Endothelial cell of umbilical vein (primary cell): ENCODE measurements at places on chromosomes 13 and 19.

- no peak for DNase-seq
These were observed 2.7 kb downstream of the GYS1 start for GRCh38 chr19:48990400-48990799.

DNA sequence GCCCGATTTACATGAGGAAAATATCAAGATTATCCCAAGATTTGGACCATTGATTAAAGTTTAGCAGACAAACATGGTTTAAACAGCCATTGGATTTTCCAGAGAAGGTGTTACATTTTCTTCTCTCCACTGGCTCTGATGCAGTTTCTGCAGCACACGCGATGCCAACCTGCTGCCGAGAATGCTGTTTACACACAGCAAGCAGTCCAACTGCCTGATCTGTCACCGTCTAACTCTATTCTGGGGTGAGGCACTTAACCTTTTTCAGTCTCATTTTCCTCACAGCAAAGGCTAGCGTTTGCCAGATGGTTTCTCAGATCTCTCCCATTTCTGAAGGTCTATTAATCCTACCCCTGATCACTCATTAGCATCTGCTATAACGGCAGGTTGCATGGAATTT, 763.5 kb upstream of the GPC6 start:
- no peak for DNase-seq

GRCh38 chr13:81017513-81018152, 676.7 kb upstream of the SPRY2 start:
- peak; percentile 57 for DNase-seq

DNA sequence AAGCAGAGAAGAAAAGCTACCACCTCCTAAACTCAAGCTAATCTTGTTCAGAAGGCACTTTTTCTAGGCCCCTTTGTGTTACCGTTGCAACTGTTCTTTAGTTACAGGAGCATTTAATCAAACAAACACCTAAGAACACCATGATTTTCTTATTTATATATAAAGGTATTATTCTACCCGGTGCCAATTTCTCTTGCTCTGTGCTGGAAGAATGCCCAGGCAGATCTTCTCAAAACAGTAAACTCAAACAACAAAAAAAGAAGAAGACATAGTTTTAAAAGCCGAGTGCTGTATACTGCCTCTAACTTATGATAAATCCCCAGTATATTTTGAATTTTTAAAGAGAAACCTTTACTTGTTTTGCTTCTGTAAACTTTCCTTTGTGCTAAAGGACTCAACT, 20.4 kb downstream of the SLC7A1 start:
- DNase-seq, result no peak

- DNase-seq, result peak; percentile 34
These were observed at the start of gene STXBP2 for GRCh38 chr19:7636691-7637373. Gene STXBP2, plus strand, starts transcription at chr19:7637110. Its CDS starts 40 bp downstream, at chr19:7637150.

DNA sequence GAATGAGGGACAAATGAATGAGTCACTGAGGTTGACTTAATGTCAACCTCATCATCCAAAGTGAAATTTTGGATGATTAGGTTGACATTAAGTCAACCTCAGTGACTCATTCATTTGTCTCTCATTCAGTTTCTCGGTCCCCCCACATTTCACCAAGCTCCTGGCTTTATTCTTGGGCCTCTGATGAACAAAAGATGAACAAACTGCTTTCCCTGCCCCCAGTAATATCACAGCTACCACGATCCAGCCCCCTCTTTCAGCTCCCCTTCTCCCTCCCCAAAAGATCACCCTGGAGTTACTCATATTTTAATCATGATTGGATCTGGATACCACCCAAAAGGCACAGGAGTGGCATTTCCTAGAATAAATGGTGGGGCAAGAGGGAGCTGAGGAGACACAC, 10.8 kb downstream of the CEACAM18 start:
- DNase-seq, result no peak

DNA sequence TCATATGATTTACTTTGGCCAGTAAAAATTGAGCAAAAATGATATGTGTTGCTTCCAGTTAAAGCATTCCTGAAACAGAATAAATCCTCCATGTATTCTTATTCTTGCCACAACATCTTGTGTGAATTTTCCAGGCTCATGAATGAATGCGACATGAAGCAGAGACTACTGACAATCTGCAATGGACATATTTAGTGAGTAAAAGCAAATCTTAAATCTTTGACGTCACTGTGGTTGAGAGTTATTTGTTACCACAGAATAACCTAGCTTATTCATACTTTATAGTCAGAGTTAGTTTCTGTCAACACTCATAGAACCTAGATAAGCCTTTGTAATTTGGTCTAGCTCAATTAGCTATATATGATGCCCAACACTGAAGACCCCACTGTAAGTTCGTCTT, 1443.1 kb downstream of the PCDH9 start:
- no peak for DNase-seq

DNA sequence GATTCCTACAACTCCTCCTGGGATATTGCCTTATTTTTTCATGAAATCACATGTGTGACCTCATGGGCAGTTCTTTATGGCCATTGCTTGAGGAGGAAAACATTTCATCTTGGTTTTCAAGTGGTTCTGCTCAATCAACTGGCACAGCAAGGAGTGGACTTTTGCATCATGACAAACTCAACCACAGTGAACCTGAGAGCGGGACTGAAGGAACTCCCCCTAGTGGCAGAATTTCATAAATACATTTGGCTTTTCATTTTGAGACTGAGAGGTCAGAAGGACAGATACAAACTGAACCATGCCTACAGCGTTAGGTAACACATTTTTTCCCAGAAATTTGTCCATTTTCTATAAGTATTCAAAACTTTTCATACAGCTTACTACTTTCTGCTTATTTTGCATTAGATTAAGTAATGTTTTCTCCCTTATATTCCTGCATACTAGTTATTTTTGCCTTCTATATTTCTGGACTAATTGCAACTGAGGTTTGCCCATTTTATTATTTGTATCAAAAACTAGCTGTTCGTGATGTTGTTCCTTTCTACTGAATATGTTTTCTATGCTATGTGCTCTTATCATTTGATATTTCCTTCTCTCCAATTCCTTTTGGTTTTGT, 13.4 kb upstream of the SIGLEC12 start:
- peak; percentile 55 for DNase-seq
